ENCODE measurements at places on chromosomes 6 and 20.

GRCh38 chr6:119974430-119975159, 625.0 kb upstream of the MAN1A1 start:
- no peak for DNase-seq

DNA sequence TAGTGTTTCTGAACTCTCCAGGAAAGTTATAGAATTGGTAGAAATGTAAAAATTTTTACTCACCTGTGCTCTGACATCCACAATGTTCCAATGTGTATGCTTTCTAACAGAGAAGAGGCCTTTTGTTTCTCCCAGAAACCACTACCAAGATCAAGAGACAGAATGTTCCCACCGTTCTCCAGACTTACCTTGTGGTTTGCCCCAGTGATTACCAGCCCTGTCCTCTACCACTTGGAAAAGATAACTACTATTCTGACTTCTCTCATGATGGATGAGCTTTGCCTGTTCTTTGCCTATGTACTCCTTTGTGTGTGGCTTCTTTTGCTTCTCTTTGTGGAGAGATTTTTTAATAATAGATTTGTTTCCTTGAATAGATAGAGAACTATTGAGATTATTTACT, 173.0 kb upstream of the SCGN start:
- DNase-seq: no peak

- peak; percentile 85 for DNase-seq
Observed at GRCh38 chr6:12266571-12266970, 23.6 kb upstream of the EDN1 start.

DNA sequence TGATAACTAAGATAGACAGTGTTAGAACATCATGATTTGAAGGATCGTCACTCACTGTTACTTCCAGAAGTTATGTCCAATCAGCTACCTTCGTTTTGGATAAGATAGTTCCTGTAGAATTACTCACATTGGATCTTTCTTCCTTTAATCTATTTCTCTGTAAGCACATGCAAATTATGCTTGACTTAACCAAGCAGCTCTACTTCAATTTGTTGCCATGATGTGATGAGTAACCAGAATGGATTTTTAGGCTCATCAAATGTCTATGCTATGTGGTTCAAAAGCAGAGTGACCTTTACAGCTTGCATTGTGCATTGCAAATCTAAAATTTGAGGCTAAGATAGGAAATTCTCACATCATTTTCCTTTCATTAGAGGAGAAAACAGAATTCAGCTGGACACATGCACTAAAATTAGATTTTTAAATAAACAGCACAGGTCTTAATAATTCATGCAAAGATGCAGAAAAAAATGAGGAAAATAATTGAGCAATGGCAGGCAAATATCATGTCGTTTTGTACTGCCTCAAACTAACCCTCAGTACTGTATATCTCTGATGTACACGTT, 76.7 kb upstream of the ZFP64 start:
- DNase-seq: peak; percentile 66

DNA sequence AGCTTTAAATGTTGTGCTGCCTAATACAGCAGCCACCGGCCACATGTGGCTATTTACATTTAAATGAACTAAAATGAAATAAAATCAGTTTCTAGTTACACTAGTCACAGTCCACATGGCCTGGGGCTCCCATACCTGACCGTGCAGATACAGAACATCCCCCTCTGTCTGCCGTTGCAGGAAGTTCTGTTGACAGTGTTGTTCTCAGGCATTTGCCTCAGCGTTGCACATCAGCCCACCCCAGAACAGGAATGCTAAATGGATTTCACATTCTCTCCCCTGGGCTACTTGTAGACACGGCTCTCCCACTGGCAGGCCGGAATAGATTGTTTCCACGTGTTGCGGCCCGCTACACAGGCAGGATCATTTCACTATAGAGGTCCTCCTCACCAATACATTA, 26.3 kb downstream of the JAG1 start:
- DNase-seq: no peak

- DNase-seq: peak; percentile 14
Observed at GRCh38 chr6:54427396-54427937, 119.2 kb downstream of the TINAG start.

- DNase-seq: no peak
Observed at GRCh38 chr6:145811741-145812140, 2.9 kb downstream of the FBXO30 start.

- DNase-seq: no peak
Observed at GRCh38 chr6:73604461-73604860, 49.3 kb downstream of the SLC17A5 start.

DNA sequence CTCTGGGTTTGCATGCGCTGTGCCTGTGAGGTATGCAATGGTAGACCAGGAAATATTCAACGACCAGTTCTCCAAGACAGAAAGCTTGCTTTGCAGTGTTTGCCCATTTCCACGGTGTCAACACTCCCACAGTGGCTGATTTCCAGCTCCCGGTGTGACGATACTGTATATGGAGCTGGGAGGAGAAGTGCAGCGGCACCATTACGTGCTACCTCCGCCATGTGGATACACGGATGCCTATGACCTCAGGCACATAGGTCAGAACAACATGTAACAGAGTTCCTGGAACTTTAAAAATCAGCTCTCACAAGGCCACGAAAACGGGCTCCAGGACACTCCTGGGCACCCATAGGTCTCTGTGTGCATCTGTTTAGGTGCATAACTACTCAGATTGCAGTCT, 51.1 kb downstream of the NFATC2 start:
- no peak for DNase-seq

All from astrocyte (in vitro differentiated cells and primary cell).